ENCODE measurements at places on chromosomes 1 and 21.

- no peak for DNase-seq
These were observed 638 bp downstream of the CD84 start for GRCh38 chr1:160578525-160579191.

GRCh38 chr1:234955107-234955731, 173.4 kb downstream of the TOMM20 start:
- DNase-seq: no peak

DNA sequence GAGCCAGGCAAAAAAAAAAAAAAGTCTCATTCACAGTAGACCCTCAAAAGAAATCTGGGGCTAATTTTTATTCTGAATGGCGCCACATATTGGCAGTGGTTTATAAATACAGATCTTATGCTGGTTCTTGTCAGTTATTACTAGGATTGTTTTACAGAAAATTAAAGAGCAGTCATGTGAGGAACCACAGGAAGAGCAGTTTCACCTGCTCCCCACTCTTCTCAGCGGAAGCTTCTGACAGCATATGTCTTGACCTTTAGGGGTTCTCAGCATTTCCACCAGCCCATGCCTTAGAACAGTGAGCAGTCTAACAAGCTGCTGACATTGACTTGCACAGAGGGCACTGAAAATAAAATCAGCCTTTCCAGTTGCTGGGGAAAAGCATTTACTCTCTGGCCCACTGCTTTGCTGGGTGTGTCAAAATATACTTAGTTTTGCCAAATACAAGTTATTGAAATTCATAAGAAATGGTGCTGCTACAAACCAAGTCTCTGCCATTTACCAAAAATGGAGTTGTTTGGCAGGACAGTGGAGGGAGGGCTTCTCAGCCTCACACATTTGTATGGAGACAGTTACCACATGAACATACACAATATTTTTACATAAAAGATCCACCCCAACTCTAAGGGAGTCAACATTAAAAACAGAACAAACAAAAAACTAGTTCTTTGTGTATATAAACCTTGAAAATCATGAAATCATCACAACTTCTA, 144.2 kb downstream of the SYT2 start:
- no peak for DNase-seq

GRCh38 chr1:50985094-50985493, 15.0 kb downstream of the CDKN2C start:
- DNase-seq: no peak

DNA sequence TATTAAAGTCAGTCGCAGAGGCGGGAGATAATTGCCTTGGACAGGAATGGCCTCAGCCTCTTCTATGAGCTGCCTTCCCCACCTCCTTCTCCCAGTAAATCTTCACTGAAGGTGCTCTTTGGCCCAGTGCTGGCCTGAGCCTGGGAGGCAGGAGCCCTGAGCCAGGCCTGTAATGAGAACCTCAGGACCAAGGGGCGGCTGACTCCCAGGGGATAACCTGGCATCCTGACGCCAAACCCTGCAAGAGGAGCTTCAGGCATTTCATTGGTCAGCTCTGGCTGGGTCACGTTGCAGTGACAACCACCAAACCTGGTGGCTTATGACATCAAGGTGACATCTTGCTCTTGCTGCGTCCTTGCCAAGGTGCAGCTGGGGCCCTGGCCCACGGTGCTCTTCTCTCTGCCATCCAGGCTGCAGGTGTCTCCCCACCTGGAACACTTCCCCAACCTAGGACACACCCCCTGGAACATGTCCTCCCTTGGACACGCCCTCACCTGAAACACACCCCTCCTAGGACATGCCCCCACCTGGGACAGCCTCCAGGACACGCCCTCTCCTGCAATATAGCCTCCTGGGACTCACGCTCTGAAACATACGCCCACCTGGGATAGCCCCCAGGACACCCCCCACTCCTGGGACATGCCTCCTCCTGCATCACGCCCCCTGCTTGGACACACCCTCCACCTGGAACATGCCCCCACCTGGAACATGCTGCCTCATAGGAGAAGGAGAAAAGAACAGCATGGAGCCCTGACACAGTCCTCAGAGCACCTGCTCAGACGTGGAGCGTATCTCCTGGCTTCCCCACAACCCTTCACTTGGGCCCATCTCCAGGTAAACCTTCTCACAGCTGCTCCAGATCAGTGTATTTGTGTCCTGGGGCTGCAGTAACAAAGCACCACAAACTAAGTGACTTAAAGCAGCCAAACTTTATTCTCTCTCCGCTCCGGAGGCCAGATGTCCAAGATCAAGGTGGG, 333.6 kb downstream of the NPHP4 start:
- DNase-seq: no peak

DNA sequence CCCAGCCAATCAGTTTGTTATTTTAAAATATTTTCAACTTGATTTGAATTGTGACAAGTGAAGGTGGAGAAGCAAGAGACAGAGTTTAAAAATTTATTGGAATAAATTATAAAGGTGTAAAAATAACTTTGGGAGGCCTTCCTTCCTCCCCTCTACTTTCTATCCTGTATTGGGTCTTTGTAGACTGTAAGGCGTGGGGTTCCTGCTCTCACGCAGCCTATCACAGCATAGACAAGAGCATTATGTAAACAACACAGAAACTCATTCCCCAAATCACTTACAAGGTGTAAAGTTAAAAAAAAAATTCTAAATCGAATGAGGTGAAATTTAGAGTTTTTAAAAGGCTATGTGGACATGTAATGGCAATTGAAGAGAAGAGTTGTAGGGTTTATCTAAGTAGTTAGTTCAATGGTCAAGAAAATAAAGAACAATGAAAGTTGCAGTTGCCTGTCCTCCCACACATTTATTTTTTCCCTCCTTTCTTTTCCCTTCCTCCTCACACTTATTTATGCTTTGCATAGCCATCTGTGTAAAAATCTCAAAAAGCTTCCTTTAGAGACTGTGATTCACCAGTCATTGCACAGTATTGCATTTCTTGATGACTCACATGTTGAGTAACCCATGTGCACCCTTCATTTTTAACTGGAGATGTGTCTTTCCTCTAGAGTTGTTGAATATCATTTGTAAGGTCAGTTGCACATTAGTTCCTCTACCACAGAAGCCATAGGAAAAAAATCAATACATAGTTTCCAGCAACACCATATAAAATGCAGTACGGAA, 242.2 kb downstream of the PTPRC start:
- DNase-seq: no peak

DNA sequence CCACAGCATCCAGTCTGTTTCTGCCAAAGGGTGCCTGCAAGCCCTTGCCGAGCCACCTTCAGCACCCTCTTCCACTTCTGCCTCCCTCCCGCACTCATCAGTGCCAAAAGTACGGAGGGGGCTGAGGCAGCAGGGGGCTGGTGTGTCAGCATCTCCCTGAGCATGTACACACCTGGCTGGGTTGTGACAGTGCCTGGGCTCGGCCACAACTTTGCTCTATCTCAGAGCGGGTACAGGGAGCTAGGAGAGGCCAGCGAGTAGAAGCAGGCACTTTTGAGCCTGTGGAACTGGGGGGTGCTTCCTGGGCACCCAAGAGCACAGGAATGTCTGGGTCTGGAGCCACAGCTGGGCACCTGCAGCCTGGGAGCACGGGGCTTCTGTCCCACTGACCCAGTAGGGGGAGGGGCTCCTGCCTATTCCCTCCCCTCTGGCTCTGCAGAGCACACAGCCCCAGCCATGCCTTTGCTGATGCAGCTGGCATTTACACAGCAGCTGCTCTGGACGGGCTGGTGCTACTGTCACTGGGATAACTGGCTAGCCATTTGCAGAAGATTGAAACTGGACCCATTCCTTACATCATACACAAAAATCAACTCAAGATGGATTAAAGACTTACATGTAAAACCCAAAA, 319.8 kb upstream of the RRP15 start:
- no peak for DNase-seq

- DNase-seq: no peak
These were observed 25.2 kb downstream of the TP73 start for GRCh38 chr1:3677484-3677883.

- no peak for DNase-seq
These were observed 18.6 kb upstream of the FMN2 start for GRCh38 chr1:240073097-240073496.

DNA sequence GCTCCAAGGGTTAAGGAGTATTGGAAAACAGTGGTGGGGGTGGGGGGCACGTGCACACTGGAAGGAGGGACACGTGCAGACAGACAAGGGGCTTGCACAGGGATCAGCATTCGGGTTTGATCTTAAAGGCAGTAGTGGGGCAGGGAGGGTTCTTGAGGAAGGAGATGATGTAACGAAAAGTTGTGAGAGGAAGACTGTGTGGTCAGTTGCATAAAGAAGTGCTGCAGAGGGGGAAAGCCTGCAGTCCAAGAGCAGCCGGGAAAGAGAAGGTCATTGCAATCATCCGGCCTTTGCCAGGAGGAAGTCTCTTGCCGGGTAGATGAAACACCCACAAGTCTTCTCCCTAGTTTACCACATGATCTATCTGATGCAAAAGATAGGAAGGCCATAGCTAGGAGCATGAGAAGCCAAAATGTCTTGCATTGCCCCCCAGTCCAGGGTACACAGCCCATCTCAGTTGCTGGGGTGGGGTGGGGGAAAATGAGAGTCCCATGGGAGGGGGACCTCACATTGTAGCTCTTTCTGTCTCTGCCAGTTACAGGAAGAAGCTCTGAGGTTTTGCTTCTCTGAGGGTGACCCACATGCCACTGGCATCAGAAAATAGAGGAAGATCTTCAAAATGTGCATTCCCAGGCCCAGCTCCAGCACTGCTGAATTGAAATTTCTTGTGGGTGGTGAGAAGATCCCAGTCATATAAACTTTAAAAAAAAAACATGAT, 202.5 kb upstream of the RAB4A start:
- no peak for DNase-seq

DNA sequence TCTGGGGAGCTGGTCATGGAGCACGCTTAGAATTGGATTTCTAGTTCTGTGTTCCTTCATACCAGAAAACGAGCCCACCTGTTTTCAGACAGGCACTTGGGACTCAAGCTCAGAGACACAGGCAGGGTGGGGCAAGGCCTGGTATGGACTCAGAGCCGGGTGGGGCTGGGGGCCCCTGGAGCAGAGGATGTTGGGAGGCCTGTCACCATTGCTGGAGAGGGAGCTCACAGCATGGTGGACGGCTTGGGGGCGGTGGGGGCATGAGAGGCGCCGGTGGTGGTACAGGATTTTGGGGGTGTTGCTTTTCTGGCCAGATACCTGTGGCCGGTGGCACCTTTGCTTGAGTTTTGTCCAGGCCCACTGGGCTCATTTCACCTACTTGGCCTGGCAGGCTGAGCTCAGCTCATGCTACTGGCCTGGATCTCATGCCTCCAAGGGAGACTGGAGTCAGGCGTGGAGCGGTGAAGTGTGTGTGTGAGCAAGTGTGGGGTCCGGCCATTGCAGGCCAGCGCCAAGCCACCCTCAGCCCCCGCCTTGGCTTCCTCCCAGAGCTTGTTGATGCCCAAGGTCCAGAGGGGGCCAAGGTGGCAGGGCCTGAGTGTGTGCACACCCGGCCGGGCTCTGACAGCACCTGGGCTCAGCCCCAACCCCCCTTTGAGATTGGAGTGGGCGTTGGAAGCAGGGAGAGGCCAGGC, 8.7 kb downstream of the SLX9 start:
- DNase-seq: no peak

- DNase-seq: no peak
These were observed 265.5 kb downstream of the ST6GALNAC3 start for GRCh38 chr1:76340056-76340455.

GRCh38 chr1:44827197-44828002, 15.7 kb downstream of the PTCH2 start:
- no peak for DNase-seq
